ENCODE measurements at places on chromosomes 4 and X. TPM values are rescaled to one million over a fixed set of nuclear protein-coding genes. Genes with fewer than 3 reads are reported as not detected.

PCDH10 gene
- total RNA-seq = not detected

COPS4 gene
- 42.6 TPM for total RNA-seq

MBTPS2 gene
- total RNA-seq = 12.2 TPM

RTL3 gene
- total RNA-seq = not detected

PDLIM3 gene
- total RNA-seq = not detected

DSPP gene
- not detected for total RNA-seq

GAGE13 gene
- total RNA-seq = not detected

Measured in activated naive CD8-positive, alpha-beta T cell treated with anti-CD3 and anti-CD28 coated beads for 36 hours (primary cell).